Omental fat pad (tissue), 4 donors: ENCODE measurements at places on chromosomes 4 and X.

- no peak for DNase-seq
These were observed 209.6 kb downstream of the SPATA18 start for GRCh38 chr4:52260514-52261210.

GRCh38 chr4:55931833-55932232 lies 16.9 kb upstream of the CEP135 start:
- no peak for DNase-seq

DNA sequence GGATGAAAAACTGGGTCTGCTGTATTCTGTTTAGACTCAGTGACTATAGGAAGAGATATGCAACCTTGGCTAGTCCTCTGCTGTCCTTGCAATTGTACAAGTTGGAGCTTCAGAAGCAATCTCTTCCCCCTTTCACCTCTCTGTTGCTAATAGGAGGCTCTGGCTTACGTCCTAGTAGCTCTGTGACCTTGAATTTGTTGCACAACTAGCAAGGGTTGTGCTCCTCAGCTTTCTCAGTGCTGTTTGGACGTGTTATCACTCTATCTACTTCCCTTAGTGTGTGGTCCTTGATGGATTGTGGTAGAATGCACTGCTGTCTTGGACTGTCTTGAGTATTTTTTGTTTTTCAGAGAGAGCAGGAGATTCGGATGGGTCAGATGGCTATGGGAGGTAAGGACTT lies 3.4 kb upstream of the ITGB1BP2 start:
- no peak for DNase-seq

GRCh38 chr4:113472864-113473263 lies 288.7 kb downstream of the CAMK2D start:
- DNase-seq: no peak
